ENCODE measurements at places on chromosomes 12 and 14.

DNA sequence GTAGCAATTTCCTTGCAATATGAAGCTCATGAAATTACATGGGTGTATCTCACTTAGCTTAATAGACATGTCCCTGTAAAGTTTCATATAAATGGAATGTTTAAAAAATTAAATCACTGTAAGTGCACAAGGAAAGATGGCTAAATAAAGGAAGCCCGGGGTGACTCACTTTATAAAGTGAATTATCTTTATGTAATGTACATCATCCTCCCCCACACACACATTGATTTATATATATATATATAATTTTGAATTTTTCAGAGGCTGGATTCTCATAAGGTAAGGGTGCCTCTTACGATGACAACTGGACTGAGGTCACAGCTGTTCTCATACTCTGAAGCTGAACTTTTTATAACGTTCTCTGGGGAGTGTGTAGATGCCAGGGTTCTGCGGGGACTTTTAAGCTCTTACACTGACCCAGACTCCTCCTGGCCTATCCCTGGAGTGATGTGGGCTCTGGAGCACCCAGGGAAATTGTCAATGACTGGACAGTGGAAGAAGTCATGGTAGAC is 108.7 kb upstream of the HIF1A start:
- DNase-seq = no peak

- no peak for DNase-seq
Observed at GRCh38 chr12:57049119-57049446, 846 bp downstream of the MYO1A start.

GRCh38 chr14:59161561-59162175 is 26.8 kb upstream of the DAAM1 start:
- DNase-seq = peak; percentile 11

GRCh38 chr12:72753571-72753970 is 481.4 kb downstream of the TRHDE start:
- no peak for DNase-seq

DNA sequence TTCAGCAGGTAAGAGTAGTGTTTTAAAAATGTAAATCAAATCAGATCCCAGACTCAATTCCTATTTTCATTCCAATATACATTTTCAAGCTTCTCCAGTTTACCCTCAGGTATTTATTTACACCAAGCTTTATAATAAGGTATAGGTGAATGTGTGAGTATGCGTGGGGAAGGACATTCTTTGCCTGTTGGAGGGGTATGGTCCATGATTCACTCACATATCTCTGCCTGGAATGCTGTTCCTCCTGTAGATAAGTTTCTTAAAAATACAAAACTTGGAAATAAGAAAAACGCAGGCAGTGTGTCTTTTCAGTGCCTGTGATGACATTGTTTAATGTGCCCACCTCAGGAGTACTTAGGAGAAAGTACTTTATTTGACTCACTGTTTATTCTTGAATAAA is 118.6 kb downstream of the CCDC91 start:
- no peak for DNase-seq

GRCh38 chr14:105311838-105312237 is 2.7 kb upstream of the PACS2 start:
- no peak for DNase-seq

GRCh38 chr14:40386433-40386832 is 954.2 kb upstream of the FBXO33 start:
- no peak for DNase-seq

GRCh38 chr14:75521415-75522199 is 662 bp upstream of the BATF start:
- DNase-seq = peak; percentile 42

GRCh38 chr14:74826574-74826973 is 49.4 kb downstream of the PROX2 start:
- no peak for DNase-seq

GRCh38 chr12:2615665-2616402 is 178.9 kb upstream of the FKBP4 start:
- no peak for DNase-seq

GRCh38 chr14:71688576-71688975 is 243.7 kb upstream of the RGS6 start:
- DNase-seq = no peak

- no peak for DNase-seq
Observed at GRCh38 chr12:112823582-112824149, 32.1 kb downstream of the RPH3A start.

- DNase-seq = no peak
Observed at GRCh38 chr12:59972905-59973304, 377.1 kb downstream of the SLC16A7 start.

DNA sequence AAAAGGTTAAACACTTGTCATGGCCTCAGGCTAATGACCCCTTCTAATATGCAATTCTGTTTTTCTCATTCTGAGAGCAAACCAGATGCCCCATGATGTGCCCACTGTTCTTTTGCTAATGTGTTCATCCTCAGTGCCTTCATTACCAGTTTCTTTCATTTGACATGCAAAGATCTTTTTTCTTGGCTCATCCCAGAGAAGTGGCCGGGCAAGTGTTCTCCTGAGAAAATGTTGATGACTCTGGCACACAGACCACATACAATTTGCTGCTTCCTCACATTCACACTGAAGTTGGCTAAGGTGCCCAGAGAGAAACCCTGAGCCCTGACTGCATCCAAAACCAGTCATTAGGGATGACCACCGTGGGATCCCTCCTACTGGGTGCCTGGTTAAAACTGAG is 833.3 kb downstream of the DIO2 start:
- no peak for DNase-seq

DNA sequence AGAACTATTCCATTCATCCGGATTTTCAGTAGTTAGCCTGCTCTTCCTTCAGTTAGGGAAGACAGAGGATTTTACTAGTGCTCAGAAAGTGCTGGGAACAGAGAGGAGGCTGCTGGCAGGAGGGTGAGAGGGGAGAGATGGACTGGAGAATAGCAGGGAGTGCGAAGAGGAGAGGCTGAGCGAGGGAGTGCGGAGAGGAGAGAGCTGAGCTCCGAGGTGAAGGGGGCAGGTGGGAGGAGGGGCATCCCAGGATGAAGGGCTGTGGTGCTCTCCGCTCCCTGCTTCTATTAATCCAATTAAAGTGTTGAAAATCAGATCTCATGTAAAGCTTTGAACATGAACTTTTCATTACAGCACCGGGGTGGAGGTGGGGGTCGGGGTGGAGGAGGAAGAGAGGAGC is 20.4 kb upstream of the SMOC1 start:
- DNase-seq = no peak

GRCh38 chr12:72236071-72236705 is 36.0 kb upstream of the TRHDE start:
- no peak for DNase-seq

GRCh38 chr12:9971181-9971580 is at the start of gene CLEC12A:
TSS of gene CLEC12A (plus strand) at chr12:9971409. CDS start at chr12:9971597, 188 bp downstream.
- no peak for DNase-seq

DNA sequence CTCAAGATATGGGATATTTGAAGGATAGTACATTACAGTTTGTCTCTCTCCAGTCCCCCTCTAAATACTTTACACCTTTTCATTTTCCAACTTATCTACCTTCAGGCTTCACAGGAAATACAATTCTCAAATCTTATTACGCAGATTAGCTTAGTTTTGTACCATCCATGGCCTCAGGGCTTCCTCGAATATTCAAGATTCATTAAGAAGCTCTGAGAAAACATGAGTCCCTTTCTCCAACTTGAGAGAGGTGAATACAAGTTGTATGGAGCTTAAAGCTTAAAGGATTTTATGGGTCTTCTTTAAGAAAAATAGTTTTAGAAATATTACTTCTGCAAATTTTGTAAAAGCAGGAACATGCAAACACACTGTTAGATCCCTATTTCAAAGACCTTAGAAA is 1212.5 kb downstream of the GALC start:
- DNase-seq = no peak

GRCh38 chr12:73947326-73948026 is 590.2 kb upstream of the ATXN7L3B start:
- DNase-seq = no peak

- peak; percentile 43 for DNase-seq
Observed at GRCh38 chr14:72590577-72590976, 303.3 kb downstream of the DPF3 start.

- no peak for DNase-seq
Observed at GRCh38 chr12:29792132-29792531, 8.4 kb upstream of the TMTC1 start.

- DNase-seq = no peak
Observed at GRCh38 chr12:128137140-128137539, 129.8 kb upstream of the TMEM132C start.

DNA sequence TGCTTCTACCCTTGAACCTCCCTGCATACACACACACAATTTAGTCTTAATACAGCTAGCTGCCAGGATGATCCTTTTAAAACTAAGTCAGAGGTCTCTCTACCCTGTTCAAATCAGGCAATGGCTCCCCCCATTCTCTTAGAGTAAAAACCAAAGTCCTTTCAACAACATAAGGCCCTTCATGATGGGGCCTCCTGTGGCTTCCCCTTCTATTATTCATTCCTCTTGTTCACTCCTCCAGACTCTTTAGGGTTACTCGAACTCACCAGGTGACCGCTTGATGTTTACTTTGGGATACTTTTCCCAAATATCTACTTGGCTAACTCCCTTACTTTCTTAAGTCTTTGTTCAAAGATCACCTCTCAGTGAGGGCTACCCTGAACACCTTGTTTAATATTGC is 30.4 kb downstream of the DENND5B start:
- DNase-seq = no peak

GRCh38 chr14:85597701-85598100 is 67.8 kb downstream of the FLRT2 start:
- no peak for DNase-seq

DNA sequence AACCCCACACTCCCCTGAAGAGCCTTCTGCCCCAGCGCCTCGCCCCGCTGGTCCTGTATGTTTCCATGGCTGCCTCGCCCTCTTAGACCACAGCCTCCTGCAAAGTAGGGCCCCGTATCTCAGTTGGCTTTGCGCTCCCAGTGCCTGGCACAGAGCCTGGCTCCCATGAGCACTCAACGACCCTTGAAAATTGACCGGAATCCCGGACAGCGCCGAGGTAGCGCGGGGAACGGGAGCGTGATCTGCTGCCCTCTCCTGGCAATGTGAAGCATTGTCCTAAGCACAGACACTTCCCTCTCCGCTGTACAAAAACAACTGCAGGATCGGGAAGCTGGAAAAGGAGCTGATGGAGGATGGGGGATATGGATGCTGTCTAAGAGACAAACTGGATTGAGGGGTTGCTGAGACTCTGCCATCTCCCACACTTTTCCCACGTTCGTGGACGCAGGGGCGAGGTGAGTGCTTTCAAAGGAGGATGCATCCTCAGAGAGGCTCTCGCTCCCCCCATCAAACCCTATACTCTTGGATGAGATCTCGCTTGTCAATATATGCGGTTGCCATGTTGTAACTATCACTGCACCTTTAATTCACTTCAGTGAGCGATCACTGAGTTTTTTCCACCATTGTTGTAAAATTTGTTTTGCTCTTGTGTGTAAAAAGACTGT is 10.7 kb upstream of the FKBP4 start:
- DNase-seq = peak; percentile 30
